Inflammatory macrophage treated with lipopolysaccharide for 4 hours (primary cell): ENCODE measurements at places on chromosomes 2 and 18.

DNA sequence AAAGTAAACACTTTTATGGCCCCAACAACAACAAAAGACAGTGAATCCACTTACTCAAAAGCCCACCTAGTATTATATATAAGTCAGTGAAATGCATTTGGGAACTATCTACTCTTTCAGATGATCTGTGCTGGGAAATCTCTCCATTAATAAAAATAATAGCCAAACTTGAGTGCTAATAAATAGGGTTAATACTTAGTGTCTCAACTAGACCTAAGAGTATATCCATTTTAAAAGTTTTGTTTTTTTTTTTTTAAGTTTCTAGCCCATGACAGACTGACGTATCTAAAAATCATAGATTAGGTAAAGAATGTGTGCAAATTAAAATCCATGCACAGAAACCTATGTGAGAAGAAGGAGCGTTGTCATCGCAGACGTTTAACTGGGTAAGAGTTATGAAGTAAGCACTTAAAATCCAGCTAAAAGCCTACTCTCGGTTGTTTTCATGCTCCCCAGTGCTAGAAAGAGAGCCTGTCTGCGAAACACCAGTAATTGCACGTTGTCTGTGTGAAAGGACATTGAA lies 83.4 kb upstream of the PELI1 start:
- DNase-seq, result peak; percentile 21

- peak; percentile 57 for DNase-seq
Measured at GRCh38 chr18:58638441-58638840, 9.6 kb upstream of the ALPK2 start.

GRCh38 chr2:207251573-207252192 lies 85.9 kb upstream of the KLF7 start:
- DNase-seq, result no peak

GRCh38 chr2:212398316-212398715 lies 140.3 kb downstream of the ERBB4 start:
- no peak for DNase-seq

DNA sequence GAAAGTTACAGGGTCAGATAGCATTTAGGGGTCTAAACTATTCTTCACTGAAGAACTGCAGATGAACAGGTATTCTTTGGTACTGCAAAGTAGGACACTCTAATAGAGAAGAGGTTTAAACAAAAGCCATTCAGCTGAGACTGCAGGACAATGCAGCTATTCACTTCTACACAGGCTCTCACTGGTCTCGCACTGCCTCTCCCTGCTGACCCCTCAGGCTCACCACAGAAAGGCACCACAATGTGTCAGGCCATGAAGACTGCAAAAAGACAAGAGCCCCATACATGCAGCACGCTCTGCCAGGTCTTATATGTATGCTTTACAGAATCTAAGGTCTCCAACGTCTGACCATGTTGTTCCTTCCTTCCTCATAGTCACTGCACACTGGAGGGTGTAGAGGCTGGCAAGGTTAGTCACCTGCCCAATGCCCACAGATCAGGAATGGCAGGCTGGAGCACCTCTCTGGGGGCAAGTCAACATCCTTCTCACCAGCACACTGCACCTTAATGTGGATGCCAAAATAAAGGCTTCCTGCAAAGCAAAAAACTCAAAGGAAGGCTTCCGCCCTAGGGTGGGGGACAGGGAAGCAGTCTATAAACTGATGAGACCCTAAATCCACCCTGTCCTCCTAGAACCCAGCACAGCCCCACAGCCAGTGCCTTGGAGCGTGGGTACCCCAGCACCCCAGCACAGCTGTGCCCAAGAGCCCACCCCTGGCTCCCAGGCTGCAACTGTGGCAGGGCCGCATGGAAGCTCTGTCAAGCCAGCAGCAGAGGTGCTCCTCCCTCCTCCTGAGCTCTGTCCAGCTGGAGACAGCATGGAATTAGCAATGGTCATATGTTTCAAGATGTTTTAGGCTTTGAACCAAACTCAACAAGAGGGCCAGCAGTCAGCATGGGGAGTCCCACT lies 10.7 kb upstream of the RNU4ATAC start:
- no peak for DNase-seq

DNA sequence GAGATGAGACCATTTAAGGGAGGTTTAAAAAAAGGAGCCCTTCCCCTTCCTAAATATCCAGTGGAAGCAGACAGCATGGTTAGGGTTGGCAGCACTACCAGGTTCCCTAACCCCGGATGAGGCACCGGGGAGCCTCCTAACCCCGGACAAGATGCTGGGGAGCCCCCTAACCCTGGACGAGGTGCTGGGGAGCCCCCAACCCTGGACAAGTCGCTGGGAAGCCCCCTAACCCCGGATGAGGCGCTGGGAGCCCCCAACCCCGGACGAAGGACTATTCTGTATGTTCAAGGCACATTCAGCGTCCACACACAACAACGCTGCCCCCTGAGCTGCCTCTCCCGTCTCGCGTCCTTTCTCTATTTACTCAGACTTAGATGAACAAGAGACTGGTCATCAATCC lies 51.9 kb downstream of the ANKMY1 start:
- no peak for DNase-seq

- no peak for DNase-seq
Measured at GRCh38 chr2:199989822-199990221, 34.4 kb downstream of the MAIP1 start.

DNA sequence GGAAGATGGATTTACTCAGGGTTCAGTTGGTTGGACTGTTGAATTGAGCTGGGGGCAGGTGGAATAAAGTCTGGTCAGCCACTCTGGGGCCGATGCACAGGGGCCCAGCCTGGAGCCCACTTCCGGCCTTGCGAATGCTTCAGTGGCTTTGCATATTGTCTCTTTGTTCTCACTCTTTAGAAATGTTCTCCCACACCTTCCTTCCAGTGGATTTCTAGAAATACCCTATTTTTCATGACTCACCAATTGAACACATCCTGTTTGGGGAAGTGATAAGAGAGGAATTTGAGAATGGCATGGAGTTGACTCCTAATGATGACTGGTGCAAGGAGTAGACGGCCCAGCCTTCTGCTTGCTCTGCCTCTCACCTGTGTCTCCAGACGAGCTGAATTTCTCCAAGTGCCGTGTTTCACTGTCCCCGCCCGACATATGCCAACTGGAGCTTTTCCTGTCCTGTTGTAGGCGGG lies 28.1 kb downstream of the ASAP2 start:
- DNase-seq, result peak; percentile 93

- DNase-seq, result no peak
Measured at GRCh38 chr2:221370076-221370856, 201.8 kb downstream of the EPHA4 start.

DNA sequence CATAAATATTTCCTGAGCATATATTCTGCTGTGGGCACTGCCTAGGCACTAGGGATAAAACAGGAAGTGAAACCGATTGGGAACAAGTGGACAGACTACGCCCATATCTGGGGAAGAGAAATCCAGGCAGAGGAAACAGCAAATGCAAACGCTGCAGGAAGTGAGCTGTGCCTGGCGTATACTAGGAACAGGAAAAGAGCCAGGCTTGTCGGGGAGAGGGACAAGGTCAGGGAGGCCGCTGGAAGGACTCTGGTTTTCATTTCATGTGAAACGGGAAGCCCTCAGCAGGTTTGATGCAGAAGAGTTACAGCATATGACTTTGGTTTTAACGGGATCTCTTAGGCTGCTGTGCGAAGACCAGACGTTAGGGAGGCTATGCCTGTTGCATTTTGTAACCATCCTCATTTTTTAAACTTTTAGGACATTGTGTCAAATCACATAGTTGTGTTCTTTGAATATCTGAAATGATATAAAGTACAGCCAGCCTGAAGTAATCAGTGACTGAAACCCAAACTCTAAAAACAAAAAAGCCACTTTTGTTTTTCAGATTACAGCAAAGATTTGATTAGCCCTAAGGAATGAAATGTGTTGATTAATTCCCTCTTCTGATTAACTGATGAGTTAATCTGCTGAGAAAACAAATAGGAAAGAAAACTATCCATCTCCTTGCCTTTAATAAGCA lies 110.2 kb upstream of the PIEZO2 start:
- peak; percentile 71 for DNase-seq

DNA sequence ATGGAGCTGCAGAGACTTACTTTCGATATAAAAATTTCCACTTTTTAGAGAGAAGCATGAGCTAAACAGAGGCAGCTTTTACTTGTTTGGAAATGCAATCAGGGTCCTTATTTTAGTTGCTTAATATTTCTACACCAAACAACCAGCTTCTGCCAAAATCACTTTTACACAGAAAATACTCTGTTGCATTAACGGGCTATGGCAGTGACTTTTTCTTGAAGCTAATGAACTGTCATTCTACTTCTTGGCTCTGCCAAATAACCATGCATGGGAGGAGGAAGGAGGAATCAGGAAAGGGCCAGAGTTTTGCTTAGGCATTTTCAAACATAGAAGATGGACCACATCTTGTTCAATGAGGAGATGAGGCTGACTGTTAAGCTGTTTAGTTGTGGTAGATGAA lies 23.6 kb upstream of the LTBP1 start:
- no peak for DNase-seq

DNA sequence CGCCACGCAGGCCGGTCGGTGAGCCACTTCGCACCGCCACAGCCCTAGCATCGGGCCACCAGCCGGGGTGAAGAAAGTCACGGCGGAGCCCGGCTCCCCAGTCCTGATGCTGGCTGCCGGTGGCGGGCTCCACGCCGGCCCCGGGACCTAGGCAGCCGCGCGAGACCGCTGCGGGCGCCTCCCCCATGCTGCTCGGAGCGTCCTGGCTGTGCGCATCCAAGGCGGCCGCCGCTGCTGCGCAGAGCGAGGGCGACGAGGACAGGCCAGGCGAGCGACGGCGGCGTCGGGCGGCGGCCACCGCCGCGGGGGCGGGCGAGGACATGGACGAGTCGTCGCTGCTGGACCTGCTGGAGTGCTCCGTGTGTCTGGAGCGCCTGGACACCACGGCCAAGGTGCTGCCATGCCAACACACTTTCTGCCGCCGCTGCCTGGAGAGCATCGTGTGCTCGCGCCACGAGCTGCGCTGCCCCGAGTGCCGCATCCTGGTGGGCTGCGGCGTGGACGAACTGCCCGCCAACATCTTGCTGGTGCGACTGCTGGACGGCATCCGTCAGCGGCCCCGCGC lies 433 bp downstream of the SH3RF3 start:
- DNase-seq, result peak; percentile 28

DNA sequence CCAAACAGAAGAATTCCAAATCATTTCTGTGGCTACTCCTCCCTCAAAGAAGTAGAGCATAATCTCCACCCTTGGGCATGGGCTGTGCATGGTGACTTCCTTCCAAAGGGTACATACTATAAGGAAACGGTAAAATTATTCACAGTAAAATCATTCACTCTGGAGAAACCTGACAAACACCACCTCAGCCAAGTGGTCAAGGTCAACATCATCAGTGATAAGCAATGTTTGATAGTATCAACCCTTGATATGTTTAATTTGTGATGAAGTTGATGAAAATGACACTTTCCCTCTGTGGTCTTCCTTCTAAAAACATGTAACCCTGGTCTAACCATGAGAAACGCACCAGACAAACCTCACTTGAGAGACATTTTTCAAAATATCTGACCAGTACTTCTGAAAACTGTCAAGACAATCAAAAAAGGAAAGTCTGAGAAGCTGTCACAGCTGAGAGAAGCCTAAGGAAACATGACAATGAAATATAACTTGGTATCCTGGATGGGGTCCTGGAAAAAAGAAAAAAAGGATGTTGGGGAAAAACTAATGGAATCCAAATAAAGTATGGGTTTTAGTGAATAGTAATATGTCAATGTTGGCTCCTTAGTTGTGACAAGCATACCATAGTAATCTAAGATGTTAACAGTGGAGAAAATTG lies 9.4 kb upstream of the TXNDC2 start:
- no peak for DNase-seq

GRCh38 chr2:191538334-191538903 lies 139.5 kb upstream of the NABP1 start:
- no peak for DNase-seq

GRCh38 chr18:8751692-8752091 lies 46.3 kb downstream of the MTCL1 start:
- no peak for DNase-seq

DNA sequence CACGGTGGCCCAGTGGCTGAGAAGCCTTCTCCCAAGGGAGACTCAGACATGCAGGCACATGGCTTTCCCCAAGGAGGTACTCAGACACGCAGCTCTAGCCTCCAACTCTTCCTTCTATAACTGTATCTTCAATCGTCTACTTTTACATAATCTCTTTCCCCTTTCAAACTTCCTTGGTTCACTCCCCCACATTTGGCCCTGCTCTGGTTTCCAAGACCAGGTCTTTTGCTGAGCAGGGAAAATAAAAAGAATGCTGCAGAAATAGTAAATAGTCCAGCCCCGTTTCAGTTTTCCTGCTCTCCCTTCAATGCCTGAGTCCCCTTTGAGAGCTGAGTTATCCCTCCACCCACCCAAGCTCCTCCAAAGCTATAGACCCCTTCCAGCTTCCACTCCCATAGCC lies 635.0 kb downstream of the ARHGAP15 start:
- no peak for DNase-seq

- no peak for DNase-seq
Measured at GRCh38 chr2:136538489-136538888, 226.9 kb upstream of the THSD7B start.

DNA sequence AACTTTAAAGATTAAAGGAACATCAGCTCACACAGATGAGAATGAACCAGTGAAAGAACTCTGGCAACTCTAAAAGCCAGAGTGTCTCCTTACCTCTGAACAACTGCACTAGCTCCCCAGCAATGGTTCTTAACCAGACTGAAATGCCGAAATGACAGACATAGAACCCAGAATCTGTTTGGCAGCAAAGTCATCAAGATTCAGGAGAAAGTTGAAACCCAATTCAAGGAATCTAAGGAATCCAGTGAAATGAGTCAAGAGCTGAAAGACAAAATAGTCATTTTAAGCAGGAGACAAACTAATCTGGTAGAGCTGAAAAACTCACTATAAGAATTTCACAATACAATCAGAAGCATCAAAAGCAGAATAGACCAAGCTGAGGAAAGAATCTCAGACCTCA lies 72.0 kb downstream of the STRADB start:
- DNase-seq, result no peak

DNA sequence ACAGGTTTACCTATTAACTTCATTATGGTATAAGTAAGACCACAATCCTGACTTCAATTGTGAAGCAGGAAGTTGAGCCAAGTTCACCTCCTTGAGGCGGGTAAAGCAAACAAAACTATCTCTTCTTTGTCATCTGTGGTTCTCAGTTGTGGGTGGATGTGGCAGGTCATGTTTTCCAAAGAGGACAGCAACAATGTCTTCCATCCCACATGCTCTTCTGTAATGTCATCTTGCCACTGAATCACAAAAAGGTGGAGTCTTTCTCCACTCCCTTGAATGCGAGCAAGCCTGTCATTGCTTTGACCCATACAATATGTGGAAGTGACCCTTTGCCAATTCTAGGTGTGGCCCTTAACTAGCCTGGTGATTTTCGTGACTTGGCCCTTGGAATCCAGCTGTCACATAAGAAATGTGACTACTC lies 98.7 kb downstream of the GRB14 start:
- no peak for DNase-seq
